Activated CD4-positive, alpha-beta T cell treated with anti-CD3 and anti-CD28 coated beads, Interleukin-2, amount 10 ng/mL, durations not matched to agents 7 days and 5 days (primary cell): ENCODE measurements at places on chromosomes 12 and 14.

DNA sequence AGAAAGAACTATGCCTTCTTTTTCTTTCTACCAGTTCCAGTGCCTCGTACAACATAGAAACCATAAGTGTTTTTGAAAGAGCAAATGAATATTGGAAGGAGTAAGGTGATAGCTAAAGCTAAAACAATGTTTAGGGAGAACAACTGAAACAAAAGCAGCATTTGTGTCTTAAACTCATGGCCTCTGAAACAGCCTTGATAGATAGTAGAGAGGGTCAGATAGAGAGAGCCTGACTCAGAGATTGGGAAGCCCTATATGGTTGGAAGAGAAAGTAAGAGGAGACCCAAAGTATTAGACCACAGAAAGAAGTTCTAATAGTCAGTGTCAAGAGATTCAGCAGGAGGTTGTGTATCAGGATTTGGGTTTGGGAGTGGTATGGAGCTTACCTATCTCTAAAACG, 79.6 kb upstream of the IFNG-AS1 start:
- DNase-seq = no peak

- no peak for DNase-seq
These were observed 31.8 kb downstream of the CPSF2 start for GRCh38 chr14:92153581-92153980.

DNA sequence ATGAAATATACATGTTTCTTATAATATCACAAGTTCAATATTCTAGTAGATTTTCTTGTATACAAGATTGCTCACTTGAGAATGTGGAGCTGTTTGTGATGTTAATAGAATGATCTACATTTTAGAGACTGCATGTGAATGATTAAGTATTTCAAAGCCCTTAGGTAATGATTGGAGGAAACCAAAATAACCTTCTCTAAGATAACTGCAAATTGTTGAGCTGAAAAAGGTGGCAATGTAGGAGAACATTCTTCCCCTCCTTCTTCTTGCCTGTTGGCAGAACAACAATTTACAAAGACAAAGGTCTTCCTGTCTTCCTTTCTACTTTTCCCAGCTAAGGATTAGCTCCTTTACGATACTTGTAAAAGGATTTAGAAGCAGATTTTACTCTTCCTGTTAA, 2.0 kb upstream of the CLEC6A start:
- no peak for DNase-seq

DNA sequence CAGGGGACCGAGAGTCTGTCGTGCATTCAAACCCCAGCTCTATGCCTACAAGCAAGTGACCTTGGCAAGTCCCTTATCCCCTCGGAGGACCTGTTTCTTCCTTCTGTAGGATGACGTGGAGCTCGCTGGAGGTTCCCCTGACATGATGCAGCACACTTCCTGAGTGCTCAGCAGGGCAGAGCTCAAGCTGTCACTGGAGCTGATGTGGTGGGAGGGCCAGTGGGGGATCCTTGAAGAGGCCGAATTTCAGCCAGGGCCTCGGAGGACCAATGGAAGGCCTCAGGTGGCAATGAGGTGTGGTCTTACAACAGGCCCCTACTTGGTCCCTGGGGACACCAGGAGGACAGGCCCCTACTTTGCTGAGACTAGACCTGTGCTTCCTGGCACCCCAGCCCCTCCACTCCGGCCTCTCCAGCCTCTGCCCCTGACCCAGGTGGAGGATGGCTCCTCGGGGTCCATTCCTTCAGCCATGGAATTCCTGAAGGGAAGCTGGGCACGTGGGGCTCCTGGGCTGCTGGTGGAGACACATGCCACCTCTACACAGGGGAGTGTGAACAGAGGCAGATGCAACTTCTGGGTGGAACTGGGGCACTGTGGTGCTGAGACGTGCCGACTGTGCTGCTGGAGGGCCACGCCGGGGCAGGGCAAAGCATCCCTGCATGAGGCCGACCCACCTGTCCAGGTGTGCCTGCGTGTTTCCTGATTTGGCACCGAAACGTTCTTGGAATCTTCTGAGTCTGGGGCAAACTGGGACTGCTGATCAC, 18.7 kb upstream of the KIF26A start:
- DNase-seq = no peak

- no peak for DNase-seq
These were observed 209.7 kb downstream of the GPHN start for GRCh38 chr14:66717561-66718140.

DNA sequence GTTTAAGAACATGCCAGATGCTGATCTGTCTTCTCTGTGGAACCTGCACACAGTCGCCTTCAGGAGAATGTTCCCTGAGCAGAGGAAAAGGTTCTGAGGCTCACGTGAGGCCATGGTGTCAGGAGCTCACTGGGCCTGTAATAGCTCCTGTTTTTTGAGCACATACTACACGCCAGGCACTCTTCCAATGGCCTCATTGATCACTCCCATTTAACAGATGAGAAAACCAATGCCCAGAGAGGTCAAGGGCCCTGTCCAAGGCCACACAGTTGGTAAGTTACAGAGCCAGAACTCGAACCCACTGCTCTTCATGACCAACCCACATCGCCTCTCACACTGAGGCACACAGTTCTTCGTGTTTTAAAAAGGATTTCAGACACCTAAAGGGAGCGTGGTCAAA, 7.3 kb upstream of the HHIPL1 start:
- no peak for DNase-seq

DNA sequence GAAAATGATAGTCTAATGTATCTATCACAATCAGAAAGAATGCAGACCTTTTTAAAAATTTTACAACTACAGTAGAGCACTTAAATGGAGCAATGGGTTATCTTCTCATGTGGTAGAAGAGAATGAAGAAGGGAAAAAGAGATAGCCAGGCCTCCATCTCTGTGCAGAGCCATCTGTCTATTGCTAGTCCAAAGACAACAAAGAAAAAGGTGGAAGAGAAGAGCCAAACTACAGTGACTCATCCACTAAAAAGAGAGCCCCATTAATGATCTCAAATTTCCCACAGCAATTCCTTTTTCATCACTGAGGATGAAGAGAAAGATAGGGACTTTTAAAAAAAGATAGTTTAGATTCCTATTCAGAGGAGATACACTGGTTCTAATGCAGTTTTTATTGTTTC, 232.9 kb downstream of the ATXN7L3B start:
- no peak for DNase-seq

GRCh38 chr12:10697156-10697555, 23.3 kb upstream of the STYK1 start:
- DNase-seq = no peak

GRCh38 chr14:77761205-77761931, 412 bp upstream of the SNW1 start:
- peak; percentile 10 for DNase-seq

- DNase-seq = no peak
These were observed 911.3 kb downstream of the LRFN5 start for GRCh38 chr14:42517806-42518500.

DNA sequence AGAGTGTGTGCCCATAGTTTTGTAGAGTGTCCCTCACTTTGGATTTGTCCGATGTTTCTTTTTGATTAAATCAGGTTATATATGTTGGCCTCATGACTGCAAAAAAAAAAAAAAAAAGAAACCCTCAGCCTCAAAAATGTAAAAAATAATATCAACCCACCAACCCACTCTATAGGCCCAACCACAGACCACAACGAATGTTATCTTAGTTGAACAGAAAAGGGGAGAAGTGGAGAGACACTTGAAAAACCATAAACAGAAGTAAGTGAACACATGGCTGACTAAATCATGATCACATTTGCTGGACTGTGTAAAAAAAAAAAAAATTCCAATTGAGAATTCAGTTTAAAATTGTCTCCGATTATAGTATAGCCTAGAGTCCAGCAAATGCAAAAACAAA, 45.5 kb upstream of the ST8SIA1 start:
- no peak for DNase-seq

GRCh38 chr12:89529738-89530137, 3.9 kb upstream of the POC1B start:
- DNase-seq = peak; percentile 23

DNA sequence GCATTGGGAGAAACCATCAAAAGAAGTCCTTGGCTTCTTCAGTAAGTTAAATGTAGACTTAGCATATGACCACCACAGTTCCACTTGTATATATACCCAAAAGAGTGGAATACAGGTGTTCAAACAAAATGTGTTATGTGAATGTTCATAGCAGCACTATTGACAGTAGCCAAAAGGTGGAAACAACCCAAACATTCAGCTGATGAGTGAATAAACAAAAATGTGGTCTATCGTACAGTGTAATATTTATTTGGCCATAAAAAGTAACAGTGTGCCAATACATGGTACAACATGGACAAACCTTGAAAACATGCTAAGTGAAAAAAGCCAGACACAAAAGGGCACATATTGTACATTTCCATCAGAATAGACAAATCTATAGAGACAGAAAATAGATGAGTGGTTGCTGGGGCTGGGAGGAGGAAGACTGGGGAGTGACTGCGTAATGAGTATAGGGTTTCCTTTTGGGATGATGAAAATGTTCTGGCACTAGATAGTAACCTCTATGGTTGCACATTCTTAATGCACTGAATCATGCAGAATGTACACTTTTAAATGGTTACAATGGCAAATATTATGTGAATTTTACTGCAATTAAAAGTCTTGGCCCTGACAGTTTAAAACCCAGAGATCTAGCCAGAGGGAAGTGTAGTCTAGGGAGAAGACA, 5.5 kb downstream of the ERP29 start:
- DNase-seq = no peak

DNA sequence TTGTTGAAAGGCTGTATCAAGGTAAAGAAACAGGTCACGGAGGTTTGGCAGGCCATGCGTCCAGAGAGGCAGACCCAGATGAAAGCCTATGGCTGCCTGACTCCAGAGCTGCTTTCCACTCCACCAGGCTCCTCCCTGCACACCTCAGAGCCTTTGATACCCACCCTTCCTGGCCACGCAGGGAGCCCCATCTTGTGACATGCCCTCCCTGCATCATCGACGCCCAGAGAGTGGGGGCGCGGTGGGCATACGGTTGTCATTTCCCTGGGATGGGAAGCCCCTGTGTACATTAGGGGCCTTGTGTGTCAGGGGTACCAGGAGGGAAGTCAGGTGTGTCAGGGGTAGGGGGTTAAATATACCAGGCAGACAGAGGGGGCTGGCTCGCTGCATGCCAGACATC, 30.3 kb upstream of the GPR68 start:
- no peak for DNase-seq

- DNase-seq = no peak
These were observed 55.9 kb upstream of the LRRK2 start for GRCh38 chr12:40168868-40169267.

DNA sequence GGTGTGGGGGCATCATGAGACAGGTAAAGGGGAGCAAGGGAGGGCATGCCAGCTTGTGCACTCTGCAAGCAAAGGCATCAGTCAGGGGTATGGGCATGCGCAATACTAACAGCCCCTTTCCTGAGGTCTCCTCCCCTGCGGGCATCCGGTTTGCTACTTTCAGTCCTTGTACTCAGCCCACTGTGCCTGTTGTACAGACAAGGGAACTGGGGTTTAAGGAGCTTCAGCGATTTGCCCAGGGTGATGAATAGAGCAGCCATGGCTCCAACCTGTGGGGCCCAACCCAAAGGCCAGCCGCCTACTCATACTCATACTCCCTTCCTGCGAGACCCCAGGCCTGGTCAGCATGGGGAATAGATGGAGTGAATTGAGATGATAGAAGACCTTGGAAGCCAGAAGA, 66.7 kb downstream of the GALNT16 start:
- DNase-seq = no peak

- DNase-seq = no peak
These were observed 334.1 kb downstream of the BCL11B start for GRCh38 chr14:98937712-98938505.

DNA sequence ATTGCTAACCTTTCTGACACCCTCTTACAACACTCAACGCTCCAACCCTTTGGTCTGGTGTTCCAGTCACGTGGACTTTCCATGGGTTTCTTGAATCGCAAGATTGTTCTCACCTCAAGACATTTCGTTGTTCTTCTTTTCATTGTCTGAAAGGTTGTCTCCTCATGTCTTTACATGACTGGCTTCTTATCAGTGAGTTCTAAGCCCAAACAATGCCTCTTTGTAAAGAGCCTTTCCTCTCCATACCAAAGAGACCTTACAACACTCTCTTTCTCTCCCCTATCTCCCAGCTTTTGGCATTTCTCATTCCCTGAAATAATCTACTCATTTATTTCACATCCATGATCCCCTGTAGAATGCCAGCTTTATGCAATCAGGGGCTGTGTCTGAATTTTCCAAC, 1144.8 kb downstream of the AACS start:
- DNase-seq = no peak

GRCh38 chr12:49548822-49549648, 10.2 kb downstream of the KCNH3 start:
- DNase-seq = no peak

- DNase-seq = no peak
These were observed 1.2 kb downstream of the CNOT2 start for GRCh38 chr12:70244409-70244808.

- DNase-seq = no peak
These were observed 1.5 kb upstream of the KSR2 start for GRCh38 chr12:117970334-117970733.

GRCh38 chr12:402029-402389, 565 bp downstream of the CCDC77 start:
- peak; percentile 22 for DNase-seq

DNA sequence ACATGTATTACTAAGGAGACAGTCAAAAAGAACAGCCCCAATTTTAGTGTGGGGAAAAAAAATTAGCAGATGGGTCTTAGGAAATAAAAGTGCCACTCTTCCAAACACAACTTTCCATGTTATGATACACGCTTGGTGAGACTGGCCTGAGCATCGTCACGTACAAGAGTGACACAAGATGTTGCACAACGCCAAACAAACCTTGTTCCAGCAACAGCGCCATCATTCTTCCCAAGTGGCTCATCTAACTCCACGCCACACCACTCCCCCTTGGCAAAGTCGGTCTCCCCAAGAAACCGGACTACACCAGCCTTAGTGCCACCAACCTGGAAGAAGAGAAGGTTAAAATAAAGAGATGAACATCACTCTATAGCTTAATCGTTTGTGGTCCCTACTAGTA, 58.7 kb downstream of the CLIP1 start:
- DNase-seq = no peak

- DNase-seq = no peak
These were observed 184.8 kb upstream of the RTL1 start for GRCh38 chr14:101088395-101088667.

DNA sequence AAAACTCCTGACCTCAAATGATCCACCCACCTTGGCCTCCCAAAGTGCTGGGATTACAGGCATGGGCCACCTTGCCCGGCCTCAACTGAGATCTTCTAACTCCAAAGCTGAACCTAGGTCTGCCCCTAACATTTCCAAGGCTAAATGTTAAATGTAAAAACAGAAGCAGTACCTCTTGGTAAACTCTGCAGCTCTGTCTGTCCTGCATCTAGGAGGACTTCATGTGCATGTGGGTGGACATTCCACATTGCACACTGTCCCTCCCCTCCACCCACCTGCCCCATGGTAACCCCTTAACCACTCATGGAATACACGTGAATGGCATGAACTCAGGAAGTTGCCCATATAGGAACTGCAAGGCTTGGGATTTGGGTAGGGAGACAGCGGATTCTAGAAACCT, 33.1 kb downstream of the SNX6 start:
- no peak for DNase-seq

GRCh38 chr12:93426412-93426805, 15.3 kb downstream of the UBE2N start:
- DNase-seq = no peak

- DNase-seq = no peak
These were observed 7.5 kb downstream of the HEBP1 start for GRCh38 chr12:12992418-12993130.
